Nephron progenitor cell (in vitro differentiated cells): ENCODE measurements at places on chromosomes 7 and 10.

GRCh38 chr7:114976666-114977065 lies 54.8 kb downstream of the MDFIC start:
- DNase-seq, result no peak

DNA sequence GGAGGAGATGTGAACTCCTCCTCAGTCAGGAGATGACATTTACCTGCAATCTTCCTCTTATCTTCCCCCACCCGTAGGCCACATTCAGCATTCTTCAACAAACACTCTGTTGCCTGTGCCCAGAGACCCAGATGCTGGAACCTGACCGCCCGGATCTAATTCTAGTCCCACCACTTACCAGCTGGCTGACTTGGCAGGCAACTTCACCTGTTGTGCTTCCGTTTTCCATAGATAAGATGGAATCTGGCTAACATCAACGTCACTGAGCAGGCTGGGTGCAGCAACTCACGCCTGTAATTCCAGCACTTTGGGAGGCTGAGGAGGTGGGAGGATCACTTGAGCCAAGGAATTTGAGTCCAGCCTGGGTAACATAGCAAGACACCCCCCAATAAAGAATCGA lies 21.3 kb upstream of the FXYD4 start:
- no peak for DNase-seq

GRCh38 chr10:74244097-74244685 lies 93.2 kb downstream of the ADK start:
- peak; percentile 6 for DNase-seq

GRCh38 chr10:78415111-78415510 lies 381.4 kb downstream of the RPS24 start:
- no peak for DNase-seq

GRCh38 chr10:104323085-104323484 lies 15.2 kb downstream of the ITPRIP start:
- DNase-seq, result no peak

DNA sequence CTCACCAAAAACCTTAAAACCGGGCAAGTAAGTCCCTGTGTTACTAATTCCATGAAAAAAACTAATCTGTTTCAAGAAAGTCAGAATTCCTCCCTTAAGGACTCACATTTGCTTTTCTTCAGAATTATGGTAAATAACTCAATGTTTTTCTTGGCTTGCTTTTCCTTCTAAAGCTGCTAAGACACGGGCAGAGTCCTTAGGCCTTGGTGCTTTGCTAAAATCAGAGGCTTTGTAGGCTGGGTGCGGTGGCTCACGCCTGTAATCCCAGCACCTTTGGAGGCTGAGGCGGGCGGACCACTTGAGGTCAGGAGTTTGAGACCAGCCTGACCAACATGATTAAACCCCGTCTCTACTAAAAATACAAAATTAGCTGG lies 32.0 kb downstream of the GNA12 start:
- DNase-seq, result no peak

GRCh38 chr10:11687779-11688447 lies 54.3 kb upstream of the ECHDC3 start:
- no peak for DNase-seq

- DNase-seq, result no peak
Measured at GRCh38 chr7:97149843-97150242, 32.3 kb downstream of the SDHAF3 start.

GRCh38 chr7:142280263-142280662 lies 22.4 kb upstream of the PRSS58 start:
- no peak for DNase-seq

- no peak for DNase-seq
Measured at GRCh38 chr10:26300001-26300400, 83.4 kb downstream of the GAD2 start.

DNA sequence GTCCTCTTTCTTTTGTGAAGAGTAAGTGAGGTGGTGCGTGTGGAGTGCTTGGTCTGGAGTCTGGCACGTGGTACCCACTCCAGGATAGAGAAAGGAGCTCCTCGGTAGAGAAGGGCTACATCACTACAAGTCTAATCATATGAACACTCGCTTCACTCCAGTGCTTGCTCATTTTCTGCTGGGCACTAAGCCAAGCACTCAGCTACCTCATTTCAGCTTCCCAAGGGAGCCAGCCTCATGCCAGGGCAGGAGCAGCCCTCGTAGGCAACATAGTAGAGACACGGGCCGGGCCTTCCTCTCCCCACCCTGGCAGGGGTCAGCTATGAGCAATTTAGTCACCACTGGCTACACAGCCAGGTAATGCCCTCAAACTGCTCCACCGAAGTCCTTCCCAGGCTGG lies 11.4 kb upstream of the HSPA12A start:
- DNase-seq, result no peak

- DNase-seq, result no peak
Measured at GRCh38 chr7:88321694-88322093, 15.0 kb upstream of the STEAP4 start.

- no peak for DNase-seq
Measured at GRCh38 chr7:75992083-75992755, 2.2 kb downstream of the TMEM120A start.

DNA sequence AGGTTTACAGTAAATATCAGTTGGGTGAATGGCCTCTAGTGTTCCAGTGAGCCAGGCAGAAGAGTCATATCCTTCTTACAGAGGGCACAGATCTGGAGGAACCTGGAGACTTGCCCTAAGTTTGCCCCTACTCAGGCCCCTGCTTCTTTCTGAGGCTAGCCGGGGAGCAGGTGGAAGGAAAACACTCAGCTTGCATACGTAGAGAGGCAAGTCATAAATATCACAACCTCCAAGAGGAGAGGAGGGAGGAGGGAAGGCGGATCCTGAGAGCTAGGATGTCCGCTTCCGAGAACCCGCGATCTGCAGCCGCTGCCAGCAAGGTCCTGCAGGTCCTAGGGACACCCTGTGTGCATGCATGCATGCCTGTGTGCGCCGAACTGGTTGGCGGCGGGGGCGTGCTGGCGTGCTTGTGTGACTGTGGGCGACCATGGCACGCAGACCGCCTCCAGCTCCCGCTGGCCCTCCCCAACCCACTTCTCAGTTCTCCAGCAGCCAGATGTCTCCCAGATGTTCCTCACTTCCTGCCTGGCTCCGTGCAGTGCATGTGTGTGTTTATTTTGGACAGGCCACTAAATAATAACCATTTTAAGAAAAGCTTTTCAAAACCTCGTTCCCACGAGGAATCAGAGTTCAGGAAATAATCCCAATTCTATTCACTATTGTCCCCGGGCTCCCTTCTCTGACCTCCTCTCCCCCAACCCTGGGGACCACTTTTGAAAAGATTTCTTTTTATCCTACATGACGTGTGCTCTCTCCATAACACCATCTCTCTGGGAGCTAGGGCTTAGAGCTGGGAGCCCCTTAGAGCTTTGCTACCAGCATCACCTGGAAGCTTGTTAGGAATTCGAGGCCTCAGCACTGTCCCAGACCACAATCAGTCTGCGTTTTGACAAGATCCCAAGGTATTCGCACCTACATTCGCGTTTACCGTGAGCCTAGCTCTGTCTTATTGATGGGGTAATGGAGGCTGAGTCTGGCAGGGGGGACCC lies 32.4 kb downstream of the UNC5B start:
- DNase-seq, result peak; percentile 41

- no peak for DNase-seq
Measured at GRCh38 chr7:21898265-21898930, 47.3 kb downstream of the CDCA7L start.

- no peak for DNase-seq
Measured at GRCh38 chr10:1809139-1809741, 71.9 kb upstream of the ADARB2 start.

DNA sequence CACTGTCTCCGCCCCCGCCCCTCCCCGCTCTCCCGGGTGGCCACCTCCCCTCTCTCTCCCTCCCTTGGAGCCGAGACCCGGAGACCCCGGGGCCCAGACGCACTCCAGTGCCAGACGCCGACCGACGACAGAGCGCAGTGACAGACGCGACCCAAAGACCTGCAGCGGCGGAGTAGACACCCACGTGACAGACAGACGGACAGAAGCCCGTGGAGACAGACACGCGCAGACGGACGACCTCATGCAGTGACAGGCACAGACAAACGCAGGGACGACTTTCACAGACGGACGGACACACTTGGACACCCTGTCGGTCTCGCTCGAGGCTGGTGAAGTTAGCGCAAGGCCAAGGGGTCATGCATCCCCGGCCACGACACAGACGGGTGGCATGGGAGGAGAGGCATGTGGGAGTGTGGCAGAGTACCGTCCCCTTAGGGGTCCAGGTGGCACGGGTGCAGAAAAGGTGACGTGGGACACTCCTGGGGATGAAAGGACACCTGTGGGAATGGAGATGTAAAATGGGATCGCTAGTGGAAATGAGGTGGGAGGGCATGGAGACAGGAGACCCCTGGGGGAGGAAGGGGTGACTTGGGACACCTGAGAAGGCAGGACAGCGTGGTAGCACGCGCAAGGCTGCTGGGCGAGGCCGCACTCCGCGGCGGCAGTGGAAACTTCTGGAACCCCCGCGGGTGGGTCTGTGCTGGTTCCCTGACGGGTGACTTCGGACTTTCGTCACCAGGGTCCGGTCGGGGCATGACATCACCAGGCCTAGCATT lies 456 bp upstream of the ACHE start:
- DNase-seq, result peak; percentile 57
